ENCODE measurements at places on chromosomes 7 and 10.

GRCh38 chr10:61487506-61487905, 34.3 kb upstream of the TMEM26 start:
- DNase-seq, result no peak

GRCh38 chr10:94416896-94417295, 14.6 kb downstream of the TBC1D12 start:
- no peak for DNase-seq

- no peak for DNase-seq
Measured at GRCh38 chr7:14385074-14385473, 395.6 kb upstream of the ETV1 start.

DNA sequence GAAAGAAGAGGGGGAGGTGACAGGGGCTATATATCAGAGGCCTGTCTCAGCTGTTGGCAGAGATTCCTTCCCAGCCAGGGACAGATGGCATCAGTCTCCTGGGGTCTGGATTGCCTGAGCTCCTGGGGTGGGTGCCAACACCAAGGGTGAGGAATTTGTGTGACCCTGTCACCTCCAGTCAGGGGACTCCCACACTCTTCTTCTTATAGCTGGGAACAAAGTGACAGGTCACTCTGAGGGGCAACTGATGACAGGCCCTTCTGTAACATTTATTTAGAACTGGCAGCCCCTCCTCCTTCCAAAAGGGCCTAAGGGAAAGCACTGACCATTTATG, 53.7 kb upstream of the DUSP5 start:
- no peak for DNase-seq

DNA sequence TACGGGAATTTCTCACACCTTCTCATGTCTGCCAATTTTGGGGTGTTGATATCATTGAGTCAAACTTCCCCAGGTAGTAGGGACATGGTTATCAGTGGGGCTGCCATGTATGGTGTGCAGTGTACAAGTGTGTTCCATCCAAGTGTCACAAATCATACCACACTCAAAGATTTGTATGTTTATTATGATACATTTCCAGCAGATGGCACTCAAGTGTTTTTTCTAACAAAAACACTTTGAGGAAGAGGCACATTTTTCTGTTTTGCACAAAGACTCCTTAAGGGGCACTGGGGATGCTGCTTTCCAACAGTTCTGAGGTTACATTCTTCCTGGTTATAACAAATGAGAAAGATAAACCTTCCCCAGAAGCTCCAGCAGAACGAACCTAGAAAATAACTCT, 414.5 kb downstream of the REEP3 start:
- DNase-seq, result no peak

DNA sequence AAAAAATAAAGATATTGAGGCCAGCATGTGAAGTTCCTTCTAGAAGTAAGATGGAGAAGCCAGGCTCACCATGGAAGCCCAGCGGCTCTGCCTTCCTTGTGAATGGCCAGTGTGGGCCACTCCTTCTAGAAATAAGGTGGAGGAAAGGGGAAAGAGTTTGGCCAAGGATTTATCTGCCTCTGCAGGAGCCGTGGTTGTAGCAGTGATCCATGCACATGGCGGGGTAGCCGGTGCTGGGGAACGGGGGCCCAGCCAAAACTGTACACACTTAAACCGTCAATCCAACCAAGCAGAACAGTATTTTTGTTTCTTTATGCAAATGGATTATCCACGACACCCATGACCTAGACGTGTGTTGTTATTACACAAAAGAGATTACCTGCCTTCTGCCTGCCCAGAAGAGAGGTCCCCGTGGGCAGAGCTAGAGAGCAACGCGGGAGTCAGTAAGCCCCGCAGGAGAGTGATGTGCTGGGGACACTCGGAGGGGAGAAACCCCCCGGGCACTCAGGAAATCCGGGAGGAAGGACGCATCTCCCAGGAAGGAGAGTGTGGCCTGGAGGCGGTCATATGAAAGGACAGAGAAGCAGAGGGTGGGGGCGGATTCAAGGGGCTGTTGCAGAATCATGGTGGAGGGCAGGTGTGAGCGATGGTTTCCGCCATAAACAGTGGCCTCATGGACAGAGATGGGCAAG, 218.4 kb upstream of the PPP2R2D start:
- DNase-seq, result no peak

DNA sequence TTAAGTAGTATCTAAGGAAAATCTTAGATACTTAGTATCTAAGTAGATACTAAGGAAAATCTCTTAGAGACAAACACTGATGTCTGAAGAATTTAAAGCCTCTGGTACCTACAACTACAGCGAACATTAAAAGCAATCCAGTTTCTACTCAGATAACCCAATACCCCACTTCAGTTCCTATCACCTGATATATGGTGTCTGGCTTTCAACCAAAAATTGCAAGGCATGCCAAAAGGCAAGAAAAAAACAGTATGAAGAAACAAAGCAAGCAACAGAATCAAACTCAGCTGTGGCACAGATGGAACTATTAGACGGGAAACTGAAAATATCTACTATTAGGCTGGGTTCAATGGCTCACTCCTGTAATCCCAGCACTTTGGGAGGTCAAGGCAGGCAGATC, 31.1 kb downstream of the ARHGAP12 start:
- no peak for DNase-seq

GRCh38 chr7:88545663-88546062, 213.8 kb upstream of the ZNF804B start:
- no peak for DNase-seq

DNA sequence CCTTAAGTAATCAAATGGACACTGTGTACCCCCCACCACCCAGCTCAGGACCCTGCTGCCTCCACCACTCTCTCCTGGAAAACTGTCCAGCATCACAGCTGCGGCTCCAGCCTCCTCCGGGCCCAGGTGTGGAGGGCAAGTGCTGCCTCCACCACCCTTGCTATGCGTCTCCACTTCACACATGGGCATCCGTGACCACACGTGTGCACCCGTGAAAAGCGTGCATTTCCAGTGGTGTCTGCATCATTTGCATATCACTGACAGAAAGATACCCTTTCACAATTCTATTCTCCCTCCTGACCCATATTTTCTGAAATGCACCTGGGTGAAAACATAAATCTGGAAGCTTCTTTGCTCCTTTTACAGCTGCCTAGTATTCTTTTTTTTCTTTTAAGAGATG, 89.7 kb upstream of the PDGFA start:
- DNase-seq, result no peak

- DNase-seq, result no peak
Measured at GRCh38 chr7:154931906-154932305, 71.0 kb downstream of the PAXIP1 start.

- no peak for DNase-seq
Measured at GRCh38 chr7:1243290-1243963, 10.8 kb downstream of the UNCX start.

DNA sequence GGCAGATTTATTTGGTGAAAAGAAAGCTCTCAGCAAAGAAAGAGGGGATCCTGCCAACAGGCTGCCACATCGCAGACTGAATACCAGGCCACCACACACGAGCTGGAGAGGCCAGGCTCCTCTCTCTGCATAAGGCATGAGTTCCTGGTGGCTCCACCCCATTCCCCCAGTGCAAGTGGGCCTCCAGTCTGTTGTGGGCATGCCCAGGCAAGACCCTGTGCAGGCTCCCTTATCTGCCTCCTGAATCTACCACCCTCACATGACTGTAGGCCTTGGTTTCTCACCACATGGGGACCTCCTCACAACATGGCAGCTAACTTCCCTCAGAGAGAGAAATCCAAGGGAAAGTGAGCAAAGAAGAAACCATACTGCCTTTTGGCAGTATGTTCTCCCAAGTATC, 26.7 kb upstream of the CUL1 start:
- DNase-seq, result no peak

- no peak for DNase-seq
Measured at GRCh38 chr7:25557930-25558329, 329.6 kb upstream of the NPVF start.

DNA sequence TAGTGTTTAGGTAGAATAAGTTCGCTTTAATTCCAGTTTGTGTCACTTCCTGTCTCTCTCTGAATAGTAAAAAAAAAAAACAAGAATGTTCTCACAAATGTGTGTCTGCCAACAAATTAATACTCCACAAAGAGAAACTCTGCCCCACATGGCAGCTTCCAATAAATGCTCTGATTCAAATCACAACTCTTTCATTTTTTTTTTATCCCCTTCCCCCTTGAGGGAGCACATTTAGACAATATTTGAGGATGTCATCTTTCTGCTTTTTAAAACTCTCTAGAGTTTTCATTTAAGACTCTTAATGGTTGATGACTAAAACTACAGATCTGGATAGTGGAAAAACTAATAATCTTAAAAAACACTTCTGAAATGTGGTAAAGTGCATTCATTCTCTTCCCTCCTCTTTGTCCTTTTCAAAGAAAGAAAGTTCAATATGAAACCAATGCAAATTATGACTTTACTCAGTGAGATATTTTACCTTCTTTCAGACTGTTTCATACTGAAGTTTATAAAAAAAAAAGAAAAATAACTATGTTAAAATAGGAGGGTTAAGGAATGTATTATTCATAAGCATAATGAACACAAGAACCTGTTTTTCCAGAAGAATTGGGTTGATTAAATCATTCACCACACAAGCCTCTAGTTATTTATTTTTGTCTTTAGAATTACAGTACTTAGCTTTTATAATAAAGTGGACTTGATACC, 42.3 kb downstream of the ARID5B start:
- no peak for DNase-seq

- DNase-seq, result no peak
Measured at GRCh38 chr10:36280321-36280741, 638.2 kb upstream of the FZD8 start.

DNA sequence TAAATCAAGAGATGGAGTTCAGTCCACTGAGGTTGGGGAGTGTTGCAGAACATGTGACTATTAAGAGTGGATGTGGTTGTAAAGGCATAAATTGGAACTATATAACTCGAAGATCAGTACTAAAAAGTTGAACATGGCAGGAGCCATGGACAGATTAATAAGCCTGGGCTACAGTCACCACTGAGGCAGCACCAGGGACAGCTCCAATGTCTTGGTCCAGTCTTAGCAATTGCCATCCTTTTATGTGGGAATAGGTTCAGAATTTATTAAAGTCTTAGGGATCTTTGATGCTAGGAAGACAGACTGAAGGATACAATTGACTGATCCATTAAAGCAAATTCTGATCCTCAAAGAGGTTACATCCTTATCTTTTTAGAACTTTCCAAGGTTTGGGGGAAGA, 156.6 kb downstream of the ADRA2A start:
- DNase-seq, result no peak

DNA sequence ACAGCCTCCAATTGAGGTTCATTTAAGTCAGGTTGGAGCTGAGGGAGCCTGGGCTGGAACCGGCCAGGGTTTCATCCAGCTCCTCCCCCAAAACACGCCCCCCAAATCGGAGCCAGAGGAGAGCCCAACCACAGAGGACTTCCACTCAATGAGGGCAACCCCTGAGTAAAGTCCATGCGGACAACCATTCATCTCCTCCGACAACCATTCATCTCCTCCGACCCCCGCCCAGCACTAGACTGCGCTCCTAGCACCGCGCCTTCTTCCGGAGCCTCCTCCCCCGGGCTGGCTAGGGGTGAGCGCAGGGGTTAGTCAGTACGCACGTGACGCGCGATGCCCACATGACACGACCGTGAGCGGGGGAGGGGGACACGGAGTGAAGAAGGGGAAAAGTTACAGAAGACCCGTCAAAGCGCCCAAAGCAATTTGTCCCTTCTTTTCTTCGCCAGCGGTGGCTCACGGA, 1.4 kb downstream of the MAGI2 start:
- DNase-seq, result peak; percentile 82

- DNase-seq, result no peak
Measured at GRCh38 chr10:3126741-3127346, 45.7 kb downstream of the PITRM1 start.

- peak; percentile 20 for DNase-seq
Measured at GRCh38 chr7:29194594-29195427, at the start of gene CHN2. CHN2 (plus strand) TSS chr7:29194775.

GRCh38 chr10:66983475-66983818, 57.6 kb downstream of the LRRTM3 start:
- DNase-seq, result no peak

DNA sequence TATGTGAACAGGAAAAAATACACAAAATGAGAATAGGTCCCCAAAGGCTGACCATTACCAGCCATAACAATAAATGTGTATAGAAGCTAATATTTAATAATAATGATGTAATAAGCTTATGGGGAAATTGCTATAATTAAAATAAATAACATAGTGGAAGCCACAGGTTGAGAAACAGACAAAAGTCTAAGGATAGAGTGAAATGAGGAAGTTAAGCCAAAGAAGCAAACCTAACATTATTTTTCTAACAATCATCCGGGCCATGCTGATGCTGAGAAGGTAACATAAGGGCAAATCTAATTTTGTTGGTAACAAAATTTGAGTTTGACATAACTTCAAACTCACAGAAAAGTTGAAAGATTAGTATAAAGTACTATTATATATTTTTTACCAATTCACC, 115.9 kb downstream of the MICU1 start:
- no peak for DNase-seq

GRCh38 chr10:34008656-34009055, 674.2 kb upstream of the NRP1 start:
- no peak for DNase-seq

GRCh38 chr7:68760556-68760955, 837.7 kb upstream of the AUTS2 start:
- no peak for DNase-seq

GRCh38 chr10:32446536-32447406, 831 bp downstream of the CCDC7 start:
- DNase-seq, result no peak

GRCh38 chr10:111082102-111082975, 5.5 kb downstream of the ADRA2A start:
- no peak for DNase-seq

GRCh38 chr10:6576326-6576725, 3.8 kb downstream of the PRKCQ start:
- no peak for DNase-seq

- DNase-seq, result no peak
Measured at GRCh38 chr7:144414815-144415214, 11.3 kb upstream of the NOBOX start.

DNA sequence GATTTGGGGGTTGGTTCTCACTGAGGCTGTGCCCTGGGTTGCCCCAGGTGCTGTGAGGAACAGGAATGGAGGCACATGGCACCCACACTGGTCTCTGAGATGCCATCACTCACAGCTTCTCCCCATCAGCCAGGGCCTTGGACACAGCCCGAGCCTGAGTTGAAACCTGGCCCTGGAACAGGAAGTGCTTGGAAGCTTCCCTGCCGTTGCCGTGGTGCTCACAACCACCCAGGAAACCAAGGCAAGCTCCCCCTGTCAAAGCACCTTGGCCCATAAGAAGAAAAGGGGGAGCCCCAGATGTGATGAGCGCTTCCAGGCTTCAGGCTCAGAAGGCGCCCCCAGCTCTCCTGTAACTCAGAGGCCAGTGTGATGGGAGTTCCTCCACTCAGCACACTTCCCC, at the start of gene BTBD16:
BTBD16 (plus strand) TSS at position 221 of the 400 bp plus-strand sequence. CDS start 3,786 bp downstream, outside the sequence.
- no peak for DNase-seq

GRCh38 chr7:153354071-153354470, 594.5 kb downstream of the ACTR3B start:
- no peak for DNase-seq

- no peak for DNase-seq
Measured at GRCh38 chr7:39898867-39899266, 51.2 kb upstream of the CDK13 start.

DNA sequence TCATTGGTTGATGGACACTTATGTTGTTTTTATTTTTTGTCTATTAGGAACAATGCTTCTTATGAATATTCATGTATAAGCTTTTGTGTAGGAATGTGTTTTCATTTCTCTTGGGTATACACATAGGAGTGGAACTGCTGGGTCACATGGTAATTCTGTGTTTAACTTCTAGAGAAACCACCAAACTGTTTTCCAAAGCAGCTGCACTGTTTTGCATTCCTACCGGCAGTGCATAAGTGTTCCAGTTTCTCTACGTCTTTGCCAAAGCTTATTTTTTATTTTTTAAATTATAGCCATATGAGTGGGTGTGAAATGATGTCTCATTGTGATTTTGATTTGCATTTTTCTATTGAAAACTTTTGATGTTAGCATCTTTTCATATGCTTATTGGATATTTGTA, 51.3 kb downstream of the ADK start:
- no peak for DNase-seq

Data from anterior cingulate cortex (tissue), 58 donors.